ENCODE measurements at places on chromosomes 1 and 21.

DNA sequence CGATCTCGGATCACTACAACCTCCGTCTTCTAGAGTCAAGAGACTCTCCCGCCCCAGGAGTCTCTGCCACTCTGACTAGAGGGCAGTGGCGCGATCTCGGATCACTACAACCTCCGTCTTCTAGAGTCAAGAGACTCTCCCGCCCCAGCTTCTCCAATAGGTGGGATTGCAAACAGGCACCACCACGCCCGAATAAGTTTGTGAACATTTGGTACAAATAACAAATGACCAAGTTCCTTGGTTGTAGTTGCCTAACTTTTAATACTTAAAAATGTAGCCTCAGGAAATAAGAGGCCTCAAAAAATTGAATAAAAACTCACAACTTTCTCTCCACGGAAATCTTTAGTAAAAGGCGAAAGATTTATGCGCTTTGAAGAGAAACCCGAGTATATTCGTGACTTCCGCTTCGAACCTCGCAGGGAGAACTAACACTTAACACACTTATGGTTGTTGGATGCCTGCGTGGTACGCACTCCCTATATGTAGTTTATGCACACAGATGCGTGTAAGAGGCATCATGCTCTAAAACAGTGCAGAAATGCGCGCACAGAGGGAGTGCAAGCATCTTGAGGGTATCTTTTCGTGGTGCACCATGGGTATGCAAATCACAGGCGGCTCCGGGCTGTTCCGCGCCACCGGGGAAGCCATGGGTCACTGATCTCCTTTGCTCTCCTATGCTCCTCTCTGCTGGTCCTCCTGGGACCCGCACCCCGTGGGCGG, 11.4 kb downstream of the BTBD19 start:
- peak; percentile 53 for DNase-seq

- no peak for DNase-seq
These were observed 71.3 kb downstream of the CRB1 start for GRCh38 chr1:197339106-197340060.

GRCh38 chr21:39384674-39385298, 35.9 kb upstream of the HMGN1 start:
- DNase-seq = no peak

DNA sequence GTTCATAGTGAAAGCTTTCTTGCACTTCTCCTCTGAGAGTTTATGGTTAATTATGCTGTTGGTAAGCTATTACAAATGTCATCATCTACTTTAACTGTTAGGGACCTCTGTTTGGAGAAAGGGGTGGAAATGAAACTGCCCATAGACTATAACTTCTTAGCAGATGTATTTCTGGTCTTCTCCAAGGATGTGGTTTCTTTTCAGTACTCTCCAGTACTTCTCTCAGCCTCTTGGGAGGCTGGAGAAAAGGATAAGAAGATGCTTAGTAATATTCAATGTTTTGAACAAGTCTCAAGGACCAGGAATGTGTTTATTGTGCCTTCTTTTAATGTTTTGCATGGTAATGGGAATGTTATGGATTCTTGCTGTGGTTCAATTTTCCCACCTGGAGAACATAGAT, 60.4 kb downstream of the LAMC2 start:
- no peak for DNase-seq

- no peak for DNase-seq
These were observed 67.4 kb downstream of the DMRTB1 start for GRCh38 chr1:53526451-53527101.

GRCh38 chr1:221335161-221336101, 406.5 kb downstream of the DUSP10 start:
- DNase-seq = no peak

DNA sequence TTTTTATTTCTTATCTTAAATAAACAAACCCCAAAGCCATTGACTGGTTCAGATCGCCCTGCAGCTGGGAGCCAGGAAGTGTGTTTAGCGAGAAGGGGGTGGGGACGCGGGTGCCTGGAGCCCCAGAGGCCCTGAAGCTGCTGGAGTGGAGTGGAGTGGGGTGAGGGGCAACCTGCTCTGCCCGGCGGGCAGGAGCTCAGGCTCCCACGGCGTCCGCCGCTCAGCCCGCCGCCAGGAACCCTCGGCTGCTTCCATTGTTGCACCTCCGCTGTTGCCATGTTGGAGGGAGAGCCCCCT, 673 bp downstream of the PIK3C2B start:
- DNase-seq = no peak

DNA sequence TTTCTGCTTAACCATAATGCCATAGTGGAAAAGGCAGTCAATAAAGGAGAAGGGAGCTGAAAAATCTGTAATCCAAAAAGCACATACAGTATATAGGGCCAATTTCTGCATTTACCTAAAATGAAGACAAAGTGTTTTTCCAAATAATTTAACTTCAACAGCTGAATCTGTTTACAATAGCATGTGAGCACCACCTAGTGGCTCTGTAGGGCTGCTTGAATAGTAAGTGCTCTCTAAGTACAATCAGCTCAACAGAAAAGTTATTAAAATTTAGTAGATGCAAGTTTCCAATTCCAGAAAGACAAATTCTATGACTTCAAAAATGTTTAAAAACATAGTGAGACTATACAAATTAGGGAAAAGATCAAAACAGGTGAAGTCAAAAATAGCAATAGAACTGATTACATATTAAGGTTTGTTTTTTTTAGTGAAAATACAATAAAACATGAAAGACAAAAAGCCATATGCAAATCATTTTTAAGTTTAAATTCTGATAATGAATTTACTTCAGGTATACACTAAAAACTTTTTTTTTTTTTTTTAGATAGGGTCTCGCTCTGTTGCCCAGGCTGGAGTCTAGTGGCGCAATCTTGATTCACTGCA, 220.0 kb downstream of the SETD4 start:
- peak; percentile 8 for DNase-seq

DNA sequence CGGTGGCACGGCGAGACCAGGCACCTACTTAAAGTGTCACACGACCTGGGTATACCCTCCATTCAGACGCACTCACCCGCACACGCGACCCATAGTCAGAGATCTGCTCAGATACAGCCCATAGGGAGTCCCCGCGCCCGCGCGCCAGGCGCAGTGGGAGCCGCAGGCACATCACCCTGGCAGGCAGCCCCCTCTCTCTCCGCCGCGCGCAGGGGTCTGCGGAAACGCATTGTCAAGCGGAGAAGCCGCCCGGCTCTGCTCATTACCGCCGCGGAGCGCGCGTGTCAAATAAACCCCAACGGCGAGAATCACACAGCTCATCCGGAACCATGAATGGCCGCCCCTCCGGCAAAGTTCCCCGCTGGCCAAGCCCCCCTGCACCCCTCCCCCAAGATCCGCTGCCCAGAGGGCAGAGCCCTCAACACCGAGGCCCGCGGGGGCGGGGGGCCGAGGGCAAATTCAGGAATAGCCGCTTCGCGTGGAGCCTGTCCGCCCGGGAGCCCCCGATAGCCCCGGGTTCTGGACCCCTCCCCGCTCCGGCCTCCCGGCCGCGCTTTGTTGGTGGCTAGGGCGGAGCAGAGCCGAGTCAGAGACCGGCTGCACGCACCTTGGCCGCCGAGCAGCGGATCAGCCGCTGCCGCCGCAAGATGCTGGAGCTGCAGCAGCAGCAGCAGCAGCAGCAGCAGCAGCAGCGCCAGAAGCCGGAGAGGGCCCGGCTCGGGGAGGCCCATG, 522 bp downstream of the LRP8 start:
- peak; percentile 20 for DNase-seq

GRCh38 chr1:38179483-38179882, 132.9 kb upstream of the POU3F1 start:
- DNase-seq = no peak

DNA sequence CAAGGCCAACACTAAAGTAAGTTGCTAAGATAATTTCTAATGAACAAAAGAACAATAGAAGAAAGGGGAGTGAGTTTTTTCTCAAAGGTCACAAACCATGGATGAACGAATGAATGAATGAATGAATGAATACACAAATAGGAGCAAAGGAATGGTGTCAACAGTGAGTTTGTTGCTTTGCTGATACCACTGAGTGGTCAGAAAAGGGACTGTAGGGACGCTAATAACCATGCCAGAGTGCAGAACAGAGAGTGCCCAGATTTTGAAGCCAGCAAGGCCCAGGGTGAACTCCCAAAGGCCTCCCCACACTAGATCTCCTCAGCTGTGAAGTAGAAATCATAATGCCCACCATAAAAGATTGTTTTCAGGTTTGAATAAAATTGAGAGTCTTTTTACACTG, 15.9 kb downstream of the CD58 start:
- no peak for DNase-seq

- no peak for DNase-seq
These were observed 1.5 kb downstream of the MGST3 start for GRCh38 chr1:165632491-165632890.

DNA sequence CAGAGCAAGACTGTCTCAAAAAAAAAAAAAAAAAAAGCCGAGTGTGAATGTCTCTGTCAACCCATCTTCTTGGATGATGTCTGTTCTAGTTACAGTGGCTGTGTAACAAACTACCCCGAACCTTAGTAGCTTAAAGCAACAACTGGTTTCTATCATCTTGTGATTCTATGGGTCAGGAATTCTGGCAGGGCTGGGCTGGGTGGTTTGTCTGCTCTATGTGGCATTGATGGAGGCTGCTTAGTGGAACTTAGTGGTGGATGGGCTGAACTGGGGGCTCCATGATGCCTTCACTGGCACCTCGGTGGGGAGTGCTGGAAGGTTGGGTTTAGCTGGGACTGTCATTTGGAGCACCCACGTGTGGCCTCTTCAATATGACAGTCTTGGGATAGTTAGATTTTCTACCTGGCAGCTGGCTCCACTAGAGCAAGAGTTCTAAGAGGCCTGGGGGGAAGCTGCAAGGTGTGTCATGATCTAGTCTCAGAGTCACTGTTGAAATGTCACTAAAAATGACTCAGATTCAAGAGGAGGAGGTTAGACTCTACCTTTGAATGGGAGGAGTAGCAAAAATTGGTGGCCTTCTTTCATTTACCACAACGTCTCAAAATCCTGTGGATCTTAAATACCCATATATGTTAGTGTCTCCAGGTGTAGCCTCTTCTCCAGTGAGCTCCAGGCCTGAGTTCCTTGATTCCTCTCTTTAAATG, 18.6 kb downstream of the ACOT11 start:
- no peak for DNase-seq

GRCh38 chr1:201982082-201982622, 296 bp upstream of the RNPEP start:
- peak; percentile 23 for DNase-seq

DNA sequence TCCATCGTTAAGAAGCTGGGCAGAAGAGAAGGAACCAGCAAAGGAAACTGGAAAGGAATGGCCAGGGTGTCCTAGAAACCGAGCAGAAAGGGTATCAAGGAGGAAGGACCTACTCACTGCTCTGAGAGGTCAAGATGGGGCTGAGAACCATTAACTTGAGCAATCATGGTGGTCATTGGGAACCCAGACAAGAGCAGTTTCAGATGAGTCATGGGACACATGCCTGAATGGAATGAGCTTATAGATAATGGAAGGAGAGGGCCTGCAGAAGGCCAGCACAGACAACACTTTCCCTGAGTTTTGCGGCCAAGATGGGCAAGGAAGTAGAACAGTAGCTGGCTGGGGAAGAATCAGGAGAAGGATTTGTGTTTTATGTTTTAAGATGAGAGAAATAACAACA, 383.2 kb downstream of the KIF26B start:
- no peak for DNase-seq

GRCh38 chr1:233598891-233599541, 14.9 kb upstream of the KCNK1 start:
- no peak for DNase-seq

DNA sequence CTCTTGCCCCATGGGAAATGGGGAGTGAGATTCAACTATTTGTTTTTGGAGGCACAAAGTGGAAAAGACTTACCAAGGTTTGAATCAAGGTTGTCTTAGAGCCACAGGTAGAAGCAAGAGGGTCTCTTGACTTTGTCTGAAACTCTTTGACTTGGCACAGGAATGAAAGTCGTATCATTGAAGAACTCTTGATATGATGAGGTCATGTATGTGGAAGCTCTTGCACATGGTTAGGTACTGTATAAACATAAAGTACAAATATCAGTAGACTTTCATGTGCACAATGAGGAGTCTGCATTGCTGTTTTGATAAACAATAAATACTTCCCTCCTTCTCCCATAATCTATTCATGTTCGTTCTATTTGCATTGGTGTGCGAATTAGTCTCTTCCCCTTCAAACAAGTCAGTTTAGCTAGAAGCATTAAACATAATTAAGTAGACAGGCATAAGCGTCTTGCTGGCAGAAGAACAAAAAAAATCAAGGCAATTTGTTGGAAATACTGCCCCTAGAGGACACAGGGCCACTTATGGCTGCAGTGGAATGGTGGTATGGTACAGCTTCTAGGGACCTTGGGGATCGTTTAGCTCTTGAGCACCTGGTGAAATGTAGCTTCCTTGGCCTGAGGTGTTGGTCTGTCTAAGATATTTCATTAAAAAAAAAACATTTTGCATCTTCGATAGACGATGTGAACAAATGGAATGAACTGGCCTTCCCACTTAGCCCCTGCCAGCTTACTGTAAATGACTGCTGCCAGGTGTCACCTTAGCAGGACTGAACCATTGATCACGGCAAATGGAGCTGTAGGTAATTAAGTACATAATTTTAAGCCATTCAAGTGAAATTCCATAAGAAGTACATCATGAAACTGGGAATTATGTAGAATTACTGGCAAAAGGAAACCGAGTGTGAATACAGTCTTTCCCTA, 218.0 kb upstream of the GALNT2 start:
- no peak for DNase-seq

- DNase-seq = no peak
These were observed 140.9 kb downstream of the KCNT2 start for GRCh38 chr1:196467230-196467925.

DNA sequence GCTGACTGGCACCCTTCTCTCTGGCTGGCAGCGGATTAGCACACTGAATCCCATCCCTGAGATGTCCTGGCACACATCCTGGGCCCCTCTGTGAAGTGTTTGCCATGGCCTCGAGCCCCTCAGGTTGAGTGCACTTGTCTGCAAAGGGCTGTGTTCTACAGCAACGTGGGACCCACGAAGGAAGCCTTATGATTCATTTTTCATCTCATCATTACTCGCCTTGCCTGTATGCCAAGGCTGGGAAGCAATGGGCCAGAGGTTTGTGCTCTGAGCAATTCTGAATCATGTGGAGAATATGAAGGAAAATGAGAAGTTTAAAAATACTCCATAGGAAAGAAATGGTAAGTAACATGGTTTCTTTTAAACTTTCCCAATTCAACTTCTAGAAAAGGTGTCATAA, 124.8 kb upstream of the LMO4 start:
- DNase-seq = no peak

DNA sequence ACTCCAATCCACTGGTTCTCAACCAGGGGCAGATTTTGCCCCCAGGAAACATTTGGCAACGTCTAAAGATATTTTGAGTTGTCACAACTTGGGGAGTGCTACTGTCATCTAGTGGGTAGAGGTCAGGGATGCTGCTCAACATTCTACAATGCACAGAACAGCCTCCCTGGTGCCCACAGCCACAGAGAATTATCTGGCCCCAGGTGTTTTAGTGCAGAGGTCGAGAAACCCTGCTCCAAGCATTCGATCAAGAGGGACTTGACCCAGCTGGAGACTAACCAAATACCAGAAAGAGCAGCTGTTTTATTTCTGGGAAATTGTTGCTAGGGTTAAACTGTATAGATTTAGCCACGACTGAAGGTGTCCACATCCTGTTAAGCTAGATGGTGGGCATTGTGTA, 19.2 kb downstream of the CD247 start:
- DNase-seq = no peak

- DNase-seq = peak; percentile 87
These were observed 5.2 kb downstream of the TNFRSF18 start for GRCh38 chr1:1200876-1201810.

- no peak for DNase-seq
These were observed 624 bp downstream of the KIFAP3 start for GRCh38 chr1:170073893-170074249.
